ENCODE measurements at places on chromosomes 7 and 10. TPM values are rescaled to one million over a fixed set of nuclear protein-coding genes. Genes with fewer than 3 reads are reported as not detected.

DNA sequence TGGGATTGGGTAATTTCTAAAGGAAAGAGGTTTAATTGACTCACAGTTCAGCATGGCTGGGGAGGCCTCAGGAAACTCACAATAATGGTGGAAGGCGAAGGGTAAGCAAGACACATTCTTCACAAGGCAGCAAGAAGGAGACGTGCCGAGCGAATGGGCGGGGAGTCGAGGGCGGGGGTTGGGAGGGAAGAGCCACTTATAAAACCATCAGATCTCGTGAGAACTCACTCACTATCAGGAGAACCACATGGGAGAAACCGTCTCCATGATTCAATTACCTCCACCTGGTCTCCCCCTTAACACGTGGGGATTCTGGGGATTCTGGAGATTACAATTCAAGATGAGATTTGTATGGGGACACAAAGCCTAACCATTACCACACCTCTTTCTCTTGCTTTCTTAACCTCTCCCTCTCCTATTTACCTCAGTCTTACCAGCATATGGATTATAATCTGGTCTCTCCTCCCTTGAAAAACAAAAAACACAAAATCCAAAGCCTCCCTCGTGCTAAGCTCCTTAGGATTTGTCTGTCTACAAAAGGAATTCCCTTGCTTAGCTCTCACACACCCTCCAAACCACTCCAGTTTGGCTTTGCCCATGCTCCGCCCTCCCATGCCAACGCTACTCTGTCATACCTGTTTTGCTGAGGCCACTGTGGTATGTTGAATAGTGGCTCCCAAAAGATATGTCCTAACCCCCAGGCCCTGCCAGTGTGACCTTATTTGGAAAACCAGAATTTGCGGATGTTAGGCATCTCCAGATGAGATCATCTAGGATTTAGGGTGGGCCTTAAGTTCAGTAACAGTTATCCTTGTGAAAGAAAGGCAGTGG, 19.6 kb upstream of the EFCAB10 start:
- no peak for DNase-seq

DNA sequence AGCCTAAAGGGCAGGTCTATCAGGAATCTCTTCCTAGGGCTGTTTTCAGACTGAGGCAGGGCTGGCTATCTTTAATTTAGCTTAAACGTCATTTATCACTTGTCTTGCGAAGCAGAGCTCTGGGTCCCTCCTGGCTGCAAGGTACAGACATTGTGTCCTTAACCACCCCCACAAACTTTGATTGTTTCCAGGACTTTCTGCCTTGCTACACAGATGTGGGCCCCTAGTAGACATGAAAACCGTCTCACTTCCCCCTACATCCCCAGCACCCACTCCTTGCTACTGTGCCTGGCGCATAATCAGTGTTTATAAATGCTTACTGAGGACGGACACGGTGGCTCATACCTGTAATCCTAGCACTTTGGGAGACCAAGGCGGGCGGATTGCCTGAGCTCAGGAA, 54.5 kb downstream of the PIP4K2A start:
- DNase-seq: no peak

DNA sequence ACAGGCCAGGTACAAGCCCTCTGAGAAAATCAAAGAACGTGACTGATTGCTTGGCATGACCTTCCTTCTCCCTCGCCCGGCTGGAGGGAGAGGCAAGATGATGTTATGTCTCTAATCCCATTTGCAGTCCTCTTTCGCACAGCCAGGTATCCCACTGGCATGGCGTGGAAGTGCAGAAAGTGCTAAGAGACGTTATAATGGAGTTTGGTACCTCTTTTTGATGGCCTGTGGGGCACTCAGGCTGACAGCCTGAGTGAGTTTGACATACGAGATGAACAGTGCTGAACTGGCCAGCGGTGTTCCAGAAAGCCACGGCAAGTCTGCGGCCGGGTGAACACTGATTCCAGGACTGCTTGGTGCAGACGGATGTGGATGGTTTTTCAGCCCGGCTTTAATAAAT, 241.6 kb downstream of the RAB11FIP2 start:
- no peak for DNase-seq

The SCIN gene
- total RNA-seq: not detected

- DNase-seq: no peak
These were observed 99.4 kb downstream of the CALD1 start for GRCh38 chr7:134878746-134879357.

DNA sequence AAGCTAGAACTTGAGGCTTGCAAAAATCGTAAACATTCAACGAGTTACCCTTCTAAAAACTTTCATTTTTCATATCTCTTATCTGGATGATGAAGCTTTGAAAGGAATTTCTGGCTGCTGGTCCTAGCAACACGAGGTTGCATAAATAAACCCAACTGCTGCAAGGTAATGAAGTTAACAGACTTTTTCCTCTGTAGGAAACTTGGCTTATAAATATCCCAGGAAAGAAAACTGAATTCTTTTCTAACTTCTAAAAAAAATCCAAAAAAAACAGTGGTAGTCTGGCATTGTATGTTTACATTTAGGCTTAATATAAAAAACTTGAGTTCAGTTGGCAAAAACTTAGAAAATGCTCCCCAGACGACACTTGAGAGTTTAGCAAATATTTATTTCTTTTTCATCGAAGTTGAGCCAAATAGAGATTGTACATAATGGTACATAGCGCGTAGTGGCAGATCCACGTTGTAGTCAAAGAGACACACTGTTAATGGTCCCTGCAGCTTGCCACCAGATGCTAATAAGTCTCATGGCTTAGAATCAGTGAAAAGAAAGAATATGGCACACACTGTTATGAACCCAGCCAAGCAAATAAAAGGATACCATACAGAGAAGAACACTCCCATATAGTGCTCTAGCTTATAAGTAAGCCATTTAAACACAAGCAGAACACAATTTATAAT, 200.3 kb upstream of the PCLO start:
- no peak for DNase-seq

DNA sequence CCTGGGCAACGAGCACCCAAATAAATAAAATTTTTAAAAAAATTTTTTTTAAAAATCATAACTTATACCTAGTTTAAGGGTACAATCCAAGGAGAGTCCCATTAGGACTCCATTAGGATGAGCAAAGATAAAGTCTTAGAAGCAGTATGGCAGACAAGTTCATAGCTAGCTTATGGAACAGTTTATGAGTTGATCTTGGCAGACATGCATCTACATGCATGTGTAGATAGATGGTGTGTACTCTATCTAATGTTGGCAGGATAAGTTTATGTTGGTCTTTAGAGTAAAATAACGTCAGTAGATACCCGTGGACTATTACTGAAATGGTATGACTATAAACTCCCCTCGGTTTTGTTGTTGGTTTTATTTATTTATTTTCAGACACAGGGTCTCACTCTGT, 40.2 kb downstream of the NSUN6 start:
- no peak for DNase-seq

DNA sequence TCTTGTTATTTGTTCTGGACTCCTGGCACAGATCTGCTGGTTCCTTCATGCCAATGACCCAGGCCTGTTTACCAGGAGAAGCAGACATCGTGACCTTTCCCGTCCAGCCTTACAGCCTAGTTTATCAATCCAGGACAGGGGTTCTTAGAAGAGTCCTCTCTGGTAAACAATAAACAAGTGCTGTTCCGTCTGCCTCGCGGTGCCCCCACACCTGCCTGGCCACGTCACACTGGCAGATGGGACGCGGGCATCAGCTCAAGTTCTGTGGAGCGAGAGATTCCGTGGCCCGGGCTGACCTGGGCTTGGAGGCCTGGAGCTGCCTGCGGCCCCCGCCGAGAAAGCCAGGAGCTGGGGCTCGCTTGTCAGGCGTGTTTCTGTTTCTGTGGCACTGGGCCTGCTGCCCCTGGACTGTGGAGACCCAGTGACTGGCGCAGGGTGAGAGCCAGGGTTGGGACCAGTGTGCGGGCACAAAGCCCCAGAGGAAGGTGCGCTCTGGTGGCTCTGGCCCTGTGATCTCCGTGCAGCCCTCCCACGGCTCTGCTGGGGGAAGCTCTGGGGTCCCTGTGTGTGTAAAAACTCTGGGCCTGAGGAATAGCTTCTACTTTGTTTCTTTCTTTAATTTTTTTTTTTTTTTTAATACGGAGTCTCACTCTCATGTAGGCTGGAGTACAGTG, 28.4 kb upstream of the PFKFB3 start:
- no peak for DNase-seq

- DNase-seq: no peak
These were observed 5.9 kb upstream of the GARIN1A start for GRCh38 chr7:128666200-128666599.

GRCh38 chr7:38950309-38950708, 27.4 kb upstream of the POU6F2 start:
- DNase-seq: no peak

GRCh38 chr10:27743877-27744801, 1.5 kb downstream of the MKX start:
- DNase-seq: peak; percentile 17

- no peak for DNase-seq
These were observed 96.2 kb upstream of the KAT6B start for GRCh38 chr10:74730246-74730645.

DNA sequence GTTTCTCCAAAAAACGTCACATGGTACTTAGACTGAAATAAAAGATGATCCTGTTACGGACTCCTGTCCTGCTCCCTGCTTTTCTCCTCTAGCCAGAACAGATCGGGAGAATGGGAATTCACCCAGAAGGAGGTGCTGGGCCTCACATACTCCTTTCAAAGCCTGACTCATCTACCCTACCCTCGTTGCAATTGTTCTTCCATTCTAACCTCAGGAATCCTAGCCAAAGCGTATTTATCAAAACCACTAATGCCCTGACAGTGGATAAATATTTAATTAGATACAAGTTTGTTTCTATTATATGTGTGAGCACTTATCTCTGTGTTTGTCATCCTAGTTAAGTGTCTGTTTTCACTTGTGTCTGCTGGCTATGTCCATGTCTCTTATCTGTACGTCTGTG, 21.7 kb downstream of the ZCWPW1 start:
- no peak for DNase-seq

DNA sequence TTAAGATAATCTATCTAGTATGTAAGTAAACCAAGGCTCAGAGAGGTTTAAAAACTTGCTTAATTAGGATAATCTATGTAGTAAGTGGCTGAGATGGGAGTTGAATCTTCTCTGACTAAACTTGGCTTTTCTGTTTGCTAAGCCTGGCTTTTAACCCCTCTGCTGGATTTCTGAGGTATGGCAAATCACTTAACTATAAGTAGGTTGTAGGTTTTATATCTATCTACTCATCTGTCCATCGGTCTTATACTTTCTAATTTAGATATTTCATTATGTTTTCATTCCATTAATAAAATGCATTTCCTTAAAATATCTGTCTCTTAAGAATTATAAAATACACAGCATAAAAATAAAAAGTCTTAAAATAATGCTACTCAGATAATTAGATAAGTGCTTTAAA, 59.4 kb downstream of the ST7 start:
- no peak for DNase-seq

DNA sequence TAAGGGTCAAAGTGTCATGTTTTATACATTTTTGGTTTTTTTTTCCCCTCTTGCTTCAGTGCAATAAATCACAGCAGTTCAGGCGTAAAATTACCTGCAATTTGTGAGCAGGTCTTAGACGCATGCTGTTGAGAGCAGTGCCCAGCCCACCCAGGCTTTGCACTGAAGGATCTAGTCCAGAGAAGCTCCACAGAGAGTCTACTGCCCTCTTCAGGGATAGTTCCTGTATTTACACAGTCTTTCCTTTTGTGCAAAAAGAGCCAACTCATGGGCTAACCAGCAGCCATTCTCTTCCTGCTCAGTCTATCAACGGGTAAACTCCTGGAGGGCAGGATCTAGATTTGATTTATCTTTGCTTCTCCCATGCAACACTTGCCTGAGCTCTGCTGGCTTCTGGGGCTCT, 82.2 kb upstream of the NAMPT start:
- DNase-seq: no peak

- DNase-seq: no peak
These were observed 206.7 kb upstream of the PTPRZ1 start for GRCh38 chr7:121666306-121666705.

The GDF10 gene
- total RNA-seq: not detected

The ZNF212 gene
- 13.5 TPM for total RNA-seq

GRCh38 chr10:2856598-2856997, 210.8 kb upstream of the PFKP start:
- no peak for DNase-seq

The GLI3 gene
- not detected for total RNA-seq

DNA sequence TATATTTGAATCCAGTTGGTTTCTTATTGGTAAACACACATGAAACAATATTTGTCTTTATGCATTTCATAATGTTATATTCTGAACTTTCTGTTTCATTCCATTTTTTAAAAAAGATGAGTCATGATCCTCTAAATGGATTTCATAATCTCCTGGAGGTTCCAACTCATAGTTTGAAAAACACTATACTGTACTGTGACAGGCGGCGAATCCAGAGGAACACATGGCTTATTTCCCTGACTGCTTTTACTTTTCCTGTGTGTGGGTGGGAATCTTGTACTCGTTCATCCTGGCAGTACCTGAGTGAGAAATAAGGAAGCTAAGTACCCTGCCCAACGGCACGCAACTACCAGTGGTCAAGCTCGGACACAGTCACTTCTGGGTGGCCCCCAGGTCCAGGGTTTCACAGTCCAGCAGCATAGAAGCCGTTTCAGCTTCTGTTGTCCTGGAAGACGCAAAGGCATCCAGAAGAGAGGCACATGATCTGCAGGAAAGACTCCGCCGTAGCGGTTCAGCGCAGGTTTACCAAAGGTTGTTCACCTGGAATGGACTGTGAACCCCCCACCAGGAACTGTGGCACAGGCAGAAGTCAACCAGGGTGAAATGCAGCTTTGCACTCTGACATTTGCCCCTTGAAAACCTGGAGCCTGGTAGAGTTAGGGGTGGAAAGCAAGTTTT, 117.7 kb downstream of the CCNY start:
- no peak for DNase-seq

The ICA1 gene
- 2.2 TPM for total RNA-seq

GRCh38 chr7:106041140-106041717, 70.9 kb downstream of the SYPL1 start:
- DNase-seq: peak; percentile 35

GRCh38 chr10:126054191-126054590, 157.8 kb downstream of the FANK1 start:
- no peak for DNase-seq

DNA sequence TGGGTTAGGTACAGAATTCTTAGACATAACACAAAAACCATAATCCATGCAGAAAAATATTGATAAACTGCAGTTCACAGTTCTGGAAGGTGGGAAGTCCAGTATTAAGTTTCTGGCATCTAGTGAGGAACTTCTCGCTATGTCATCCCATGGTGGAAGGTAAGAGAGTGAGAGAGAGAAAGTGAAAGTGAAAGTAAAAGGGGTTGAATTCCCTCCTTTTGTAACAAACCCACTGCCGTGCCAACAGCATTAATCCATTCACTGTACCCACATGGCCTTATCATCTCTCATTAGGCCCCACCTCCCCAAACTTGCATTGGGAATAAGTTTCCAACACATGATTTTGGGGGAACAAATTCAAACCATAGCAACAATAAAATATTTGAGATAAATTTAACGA, 17.1 kb downstream of the ZNF485 start:
- no peak for DNase-seq

Data from activated CD4-positive, alpha-beta memory T cell treated with anti-CD3 and anti-CD28 coated beads, Interleukin-2, amount 10 ng/mL, durations not matched to agents 7 days and 5 days (primary cell).